ENCODE measurements at places on chromosomes 11 and 22.

- H3K27ac ChIP-seq = no peak overlapping the region
- no peaks in the 10 kb centered on the region for H3K4me1 ChIP-seq
- H3K4me3 ChIP-seq = no peak overlapping the region
- H3K36me3 ChIP-seq = no peaks in the 10 kb centered on the region
These were observed 2.1 kb upstream of the SLC35F2 start for GRCh38 chr11:107860688-107861087.

- no peaks in the 10 kb centered on the region for H3K36me3 ChIP-seq
- no peaks in the 10 kb centered on the region for H3K4me1 ChIP-seq
- H3K27ac ChIP-seq = no peak overlapping the region
- H3K27me3 ChIP-seq = no peaks in the 10 kb centered on the region
These were observed 159.6 kb downstream of the SWAP70 start for GRCh38 chr11:9823439-9823838.

DNA sequence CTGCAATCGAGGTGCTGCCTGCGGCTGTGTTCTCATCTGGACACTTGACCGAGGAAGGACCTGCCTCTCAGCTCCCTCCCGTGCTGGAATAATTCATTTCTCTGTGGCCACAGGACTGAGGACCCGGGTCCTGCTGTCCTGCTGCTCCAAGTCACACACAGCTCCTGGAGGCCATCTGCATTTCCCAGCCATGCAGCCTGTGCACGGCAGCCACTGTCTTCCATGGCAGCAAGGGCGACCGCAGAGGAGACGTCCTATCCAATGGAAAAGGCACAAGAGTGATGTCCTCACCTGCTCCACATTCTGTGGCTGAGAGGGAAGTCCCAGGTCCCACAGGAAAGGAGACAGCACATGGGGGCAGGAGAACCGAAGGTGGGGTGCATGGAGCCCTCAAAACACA is 495.8 kb downstream of the BRD1 start:
- H3K4me3 ChIP-seq = no peak overlapping the region
- H3K27me3 ChIP-seq = no peaks in the 10 kb centered on the region
- DNase-seq = no peak
- H3K27ac ChIP-seq = no peak overlapping the region
- no peaks in the 10 kb centered on the region for H3K4me1 ChIP-seq

GRCh38 chr22:39090426-39091064 is 6.5 kb upstream of the APOBEC3H start:
- H3K4me3 ChIP-seq = no peak overlapping the region
- no peaks in the 10 kb centered on the region for H3K4me1 ChIP-seq
- no peak overlapping the region for H3K27ac ChIP-seq
- no peaks in the 10 kb centered on the region for H3K27me3 ChIP-seq

GRCh38 chr11:46889689-46890475 is 28.5 kb downstream of the LRP4 start:
- H3K27me3 ChIP-seq = no peaks in the 10 kb centered on the region
- H3K4me1 ChIP-seq = no peaks in the 10 kb centered on the region
- H3K4me3 ChIP-seq = no peak overlapping the region
- no peak overlapping the region for H3K27ac ChIP-seq
- no peaks in the 10 kb centered on the region for H3K36me3 ChIP-seq

GRCh38 chr22:40853961-40854360 is 2.5 kb downstream of the ST13 start:
- no peak overlapping the region for H3K27ac ChIP-seq
- H3K4me1 ChIP-seq = peaks cover 31% of the 10 kb centered on the region
- no peaks in the 10 kb centered on the region for H3K36me3 ChIP-seq
- H3K27me3 ChIP-seq = no peaks in the 10 kb centered on the region
- no peak for DNase-seq

- H3K36me3 ChIP-seq = no peaks in the 10 kb centered on the region
- no peaks in the 10 kb centered on the region for H3K27me3 ChIP-seq
- H3K27ac ChIP-seq = no peak overlapping the region
- no peaks in the 10 kb centered on the region for H3K4me1 ChIP-seq
These were observed 16.5 kb downstream of the LRRC10B start for GRCh38 chr11:61524963-61525587.

DNA sequence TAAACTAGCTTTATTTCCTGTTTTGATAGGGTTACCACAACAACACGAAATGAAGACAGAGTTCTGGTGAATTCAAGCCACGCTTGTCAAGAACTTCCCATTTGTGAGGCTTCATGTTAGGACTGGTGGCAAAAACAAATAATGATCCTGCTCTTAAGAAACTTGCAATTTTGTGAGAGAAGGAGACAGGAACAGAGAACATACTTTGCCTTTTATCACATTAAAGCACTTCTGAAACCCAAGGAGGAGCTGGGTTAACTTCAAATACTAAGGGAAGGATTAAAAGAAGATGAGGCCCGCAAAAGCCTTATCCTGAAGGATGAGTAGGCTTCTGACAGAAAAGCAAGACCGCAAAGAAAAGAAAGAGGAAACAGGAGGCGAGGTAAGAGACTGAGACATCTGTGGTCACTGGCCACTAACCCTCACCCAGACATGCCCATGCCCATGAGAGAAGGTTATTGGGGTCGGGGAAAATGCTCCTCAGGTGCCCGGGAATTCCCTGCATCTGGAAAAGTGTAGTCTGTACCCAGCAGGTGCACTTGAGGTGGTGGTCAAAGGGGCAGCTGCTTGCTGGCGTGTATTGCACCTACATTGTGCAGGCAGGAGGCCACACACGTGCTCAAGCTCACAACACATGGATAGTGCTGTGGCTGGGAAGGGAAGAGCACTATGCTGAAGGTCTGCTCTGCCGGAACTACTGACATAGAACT is 50.5 kb downstream of the MAPK1 start:
- peak overlapping the region; percentile 67 for H3K27ac ChIP-seq
- no peak for DNase-seq
- H3K36me3 ChIP-seq = no peaks in the 10 kb centered on the region
- peak overlapping the region; percentile 28 for H3K4me3 ChIP-seq
- no peaks in the 10 kb centered on the region for H3K27me3 ChIP-seq
- H3K4me1 ChIP-seq = peaks cover 43% of the 10 kb centered on the region

- H3K27ac ChIP-seq = no peak overlapping the region
- H3K36me3 ChIP-seq = no peaks in the 10 kb centered on the region
- DNase-seq = no peak
- H3K4me1 ChIP-seq = no peaks in the 10 kb centered on the region
- no peak overlapping the region for H3K4me3 ChIP-seq
These were observed 6.9 kb downstream of the AQP11 start for GRCh38 chr11:77596626-77597025.

DNA sequence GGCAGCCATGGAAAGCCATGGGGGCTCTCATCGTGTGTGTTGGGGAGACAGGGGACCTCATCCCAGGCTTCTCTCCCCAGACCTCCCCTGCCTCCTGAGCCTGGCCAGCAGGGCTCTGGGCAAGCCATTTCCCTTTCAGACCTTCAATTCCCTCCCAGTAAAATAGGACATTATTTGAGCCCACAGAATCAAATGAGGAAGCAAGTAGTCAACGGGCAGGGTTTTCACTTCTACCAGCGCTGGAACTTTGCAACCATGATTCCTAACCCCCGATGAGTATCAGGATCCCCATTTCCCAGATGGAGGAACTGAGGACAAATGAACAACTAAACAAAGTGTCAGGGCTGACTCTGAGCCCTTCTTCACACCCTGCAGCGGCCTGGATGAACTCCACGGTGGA is 48.9 kb upstream of the TCF20 start:
- H3K4me3 ChIP-seq = no peak overlapping the region
- peaks cover 3% of the 10 kb centered on the region for H3K4me1 ChIP-seq
- DNase-seq = no peak
- H3K36me3 ChIP-seq = no peaks in the 10 kb centered on the region
- H3K27ac ChIP-seq = no peak overlapping the region

DNA sequence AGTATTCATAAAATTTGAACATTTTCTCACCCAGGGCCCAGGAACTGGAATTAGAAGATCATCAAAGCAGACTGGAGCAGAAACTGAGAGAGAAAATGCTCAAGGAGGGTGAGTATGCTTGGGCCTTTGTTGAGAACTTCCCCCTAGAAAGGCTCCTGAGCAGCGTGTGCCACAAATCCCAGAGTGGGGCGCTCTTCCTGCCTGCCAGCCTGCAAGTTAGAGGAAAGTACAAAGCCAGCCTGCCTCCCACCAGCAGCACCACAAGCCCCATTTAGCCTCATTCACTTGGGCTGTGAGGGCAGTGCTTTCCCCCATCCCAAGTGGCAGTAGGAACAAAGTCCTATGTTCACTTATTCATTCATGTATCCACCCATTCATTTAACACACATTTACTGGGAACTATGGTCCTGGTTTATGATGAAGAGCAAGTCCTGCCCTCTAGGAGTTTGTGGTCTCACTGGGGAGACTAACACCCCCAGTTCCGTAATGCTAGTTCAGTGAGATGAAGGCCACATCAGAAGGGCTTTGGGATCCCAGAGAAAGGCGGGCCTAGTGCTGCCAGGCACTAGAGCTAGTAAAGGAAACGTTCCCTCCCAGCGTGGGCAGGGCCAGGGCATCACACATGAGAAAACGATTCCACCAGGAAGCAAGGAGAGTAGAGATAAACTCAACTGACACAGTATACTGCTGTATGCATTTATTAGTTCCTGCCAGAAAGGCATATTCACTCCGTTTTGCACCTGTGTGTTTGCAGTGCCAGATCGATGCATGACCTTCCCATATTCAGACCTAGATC is 22.4 kb upstream of the PARVA start:
- H3K27ac ChIP-seq = no peak overlapping the region
- no peak overlapping the region for H3K4me3 ChIP-seq
- H3K4me1 ChIP-seq = no peaks in the 10 kb centered on the region
- no peaks in the 10 kb centered on the region for H3K27me3 ChIP-seq
- H3K36me3 ChIP-seq = peaks cover 8% of the 10 kb centered on the region
- no peak for DNase-seq

- DNase-seq = no peak
- peaks cover 4% of the 10 kb centered on the region for H3K36me3 ChIP-seq
- H3K27ac ChIP-seq = no peak overlapping the region
- no peak overlapping the region for H3K4me3 ChIP-seq
- H3K27me3 ChIP-seq = no peaks in the 10 kb centered on the region
These were observed 19.4 kb downstream of the MED15 start for GRCh38 chr22:20526628-20527355.

GRCh38 chr11:21396342-21397008 is 727.1 kb downstream of the NELL1 start:
- no peak overlapping the region for H3K4me3 ChIP-seq
- no peaks in the 10 kb centered on the region for H3K27me3 ChIP-seq
- H3K27ac ChIP-seq = no peak overlapping the region
- no peaks in the 10 kb centered on the region for H3K36me3 ChIP-seq
- DNase-seq = no peak
- H3K4me1 ChIP-seq = no peaks in the 10 kb centered on the region

DNA sequence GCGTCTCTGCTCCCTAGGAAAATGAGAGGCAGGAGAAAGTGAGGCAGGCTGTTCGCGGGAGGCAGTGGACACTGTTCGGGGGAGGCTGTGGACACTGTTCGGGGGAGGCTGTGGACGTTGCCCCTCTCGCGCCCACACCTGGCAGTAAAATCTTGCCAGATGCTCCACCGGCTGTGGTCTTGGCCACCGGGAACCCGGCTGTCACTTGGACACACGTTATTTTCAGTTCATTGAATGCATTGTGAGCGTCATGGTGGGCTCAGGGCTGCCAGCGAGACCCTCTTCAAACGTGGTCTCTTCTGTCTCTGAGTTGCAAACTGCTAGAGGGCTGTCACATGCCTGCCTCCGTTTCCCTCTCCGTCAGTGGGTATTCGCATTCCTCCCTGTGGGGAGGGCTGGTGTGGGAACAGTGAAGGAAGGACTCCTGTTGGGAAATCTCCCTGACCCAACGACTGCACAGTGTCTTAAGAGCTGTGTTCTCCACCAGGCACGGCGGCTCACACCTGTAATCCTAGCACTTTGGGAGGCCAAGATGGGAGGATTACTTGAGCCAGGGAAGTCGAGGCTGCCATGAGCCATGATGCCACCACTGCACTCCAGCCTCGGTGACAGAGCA is 1.4 kb downstream of the PRR5 start:
- DNase-seq = no peak
- peak overlapping the region; percentile 70 for H3K4me3 ChIP-seq
- no peaks in the 10 kb centered on the region for H3K27me3 ChIP-seq
- H3K36me3 ChIP-seq = no peaks in the 10 kb centered on the region
- peaks cover 7% of the 10 kb centered on the region for H3K4me1 ChIP-seq

- H3K4me1 ChIP-seq = no peaks in the 10 kb centered on the region
- no peaks in the 10 kb centered on the region for H3K36me3 ChIP-seq
- no peak overlapping the region for H3K4me3 ChIP-seq
These were observed 25.7 kb upstream of the TMPRSS4 start for GRCh38 chr11:118051136-118051610.

DNA sequence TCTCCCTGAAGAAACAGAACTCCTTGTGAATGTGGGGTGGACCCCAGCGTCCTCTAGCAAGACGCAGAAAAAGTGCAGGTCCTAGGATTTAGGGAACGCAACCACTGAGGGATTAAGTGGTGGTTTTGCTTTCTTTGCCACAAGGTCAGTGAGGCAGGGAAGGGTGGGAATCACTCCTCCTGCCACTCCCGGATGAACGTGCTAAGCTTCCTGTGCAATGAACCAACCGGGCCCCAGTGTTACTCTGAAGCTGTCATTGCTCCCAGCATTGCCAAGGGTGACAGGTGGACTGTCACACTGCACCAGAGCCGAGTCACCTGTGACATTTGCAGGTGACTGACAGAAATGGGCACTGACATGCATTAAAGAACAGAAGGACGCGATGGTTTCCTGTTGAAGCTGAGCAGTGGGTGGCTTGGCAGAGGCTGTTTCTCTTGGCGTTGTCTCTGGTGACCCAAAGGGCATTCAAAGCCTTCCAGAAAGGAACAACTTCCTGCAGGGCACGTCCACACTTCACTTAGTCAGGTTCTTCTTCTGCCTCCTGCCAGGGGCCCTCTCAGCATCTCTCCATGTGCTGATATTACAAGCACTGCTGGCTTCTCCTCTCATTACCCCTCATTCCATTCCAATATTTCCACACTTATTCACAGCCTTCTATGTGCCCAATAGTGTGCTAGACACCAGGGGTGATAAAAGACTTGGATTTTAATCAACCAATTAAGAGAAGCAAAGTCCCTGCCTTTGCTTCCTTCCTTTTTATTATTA is 9.7 kb downstream of the KIRREL3 start:
- no peaks in the 10 kb centered on the region for H3K27me3 ChIP-seq
- DNase-seq = no peak
- H3K4me3 ChIP-seq = no peak overlapping the region
- no peaks in the 10 kb centered on the region for H3K36me3 ChIP-seq

Measured in thoracic aorta (tissue), 2 donors.